ENCODE measurements at places on chromosomes 11 and 22.

DNA sequence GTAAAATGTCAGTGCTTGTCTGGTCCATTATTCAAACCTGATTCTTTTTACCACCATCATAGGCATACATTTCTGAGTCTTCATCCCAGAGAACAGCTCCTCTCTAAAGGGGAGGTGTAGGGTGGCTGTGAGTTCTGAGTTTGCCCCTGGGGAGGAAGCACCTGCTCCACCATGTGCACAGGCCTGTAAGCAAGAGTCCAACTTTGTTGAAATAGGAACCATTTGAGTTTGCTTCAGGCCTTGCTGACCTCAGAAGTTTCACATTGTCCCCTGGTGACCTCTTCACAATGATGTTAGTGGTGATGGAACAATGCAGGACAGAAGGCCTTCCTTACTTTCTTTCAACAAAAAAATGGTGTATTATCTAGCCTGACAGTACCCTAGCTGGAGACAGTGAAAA, 54.6 kb upstream of the TOP3B start:
- no peak for DNase-seq

- DNase-seq, result no peak
Observed at GRCh38 chr11:92357344-92357743, 132.7 kb downstream of the FAT3 start.

DNA sequence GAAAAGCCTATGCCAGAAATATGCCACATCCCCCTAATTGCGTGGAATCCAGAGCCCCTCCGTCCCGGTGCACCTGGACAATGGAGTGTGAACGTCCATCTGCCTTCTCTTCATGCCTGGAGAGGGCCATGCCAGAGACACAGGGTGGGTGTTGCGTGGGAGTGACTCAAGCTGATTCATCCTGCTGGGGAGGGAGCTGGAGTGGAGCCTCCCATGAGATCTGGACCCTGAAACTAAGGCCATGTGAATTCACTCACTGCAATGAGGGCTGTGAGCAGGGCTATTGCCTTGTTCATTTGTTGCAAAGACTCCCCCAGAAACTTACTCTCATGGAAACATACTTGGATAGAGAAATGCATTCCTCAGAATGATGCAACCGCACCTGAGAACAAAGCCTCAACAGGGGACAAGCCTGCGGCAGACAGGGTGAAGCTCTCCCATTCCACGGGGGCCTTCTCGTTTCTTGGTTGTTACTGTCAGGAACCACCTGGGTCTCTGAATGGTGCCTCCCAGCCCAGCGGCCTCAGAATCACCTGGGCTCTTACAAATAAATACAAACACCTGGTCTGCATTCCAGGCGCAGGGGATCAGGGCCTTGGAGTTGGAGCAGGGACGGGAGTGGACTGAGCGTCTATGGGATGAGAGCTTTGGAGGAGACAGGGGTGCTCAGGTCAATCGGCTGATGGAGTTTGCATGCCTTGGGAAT, 1031.2 kb downstream of the BRD1 start:
- no peak for DNase-seq

GRCh38 chr11:91630916-91631673, 593.5 kb upstream of the FAT3 start:
- no peak for DNase-seq

DNA sequence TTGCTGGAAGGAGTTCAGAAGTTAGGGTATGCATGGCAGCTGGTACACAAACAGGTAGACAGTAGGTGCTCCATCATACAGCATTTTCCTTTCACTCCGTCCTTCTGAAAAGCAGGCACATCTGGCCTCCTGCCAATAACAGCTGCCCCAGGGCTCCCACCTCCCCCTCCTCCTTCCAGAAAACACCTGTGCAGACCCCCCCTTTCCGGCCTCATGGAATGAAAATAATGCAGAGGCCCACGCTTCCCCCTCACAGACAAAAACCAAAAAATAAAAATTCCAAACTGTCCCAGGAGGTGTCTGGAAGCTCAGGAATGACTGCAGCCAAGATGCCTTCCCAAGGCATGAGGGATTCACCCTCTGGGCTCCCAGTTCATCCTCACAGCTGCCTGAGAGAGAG, 185.5 kb downstream of the MN1 start:
- no peak for DNase-seq

DNA sequence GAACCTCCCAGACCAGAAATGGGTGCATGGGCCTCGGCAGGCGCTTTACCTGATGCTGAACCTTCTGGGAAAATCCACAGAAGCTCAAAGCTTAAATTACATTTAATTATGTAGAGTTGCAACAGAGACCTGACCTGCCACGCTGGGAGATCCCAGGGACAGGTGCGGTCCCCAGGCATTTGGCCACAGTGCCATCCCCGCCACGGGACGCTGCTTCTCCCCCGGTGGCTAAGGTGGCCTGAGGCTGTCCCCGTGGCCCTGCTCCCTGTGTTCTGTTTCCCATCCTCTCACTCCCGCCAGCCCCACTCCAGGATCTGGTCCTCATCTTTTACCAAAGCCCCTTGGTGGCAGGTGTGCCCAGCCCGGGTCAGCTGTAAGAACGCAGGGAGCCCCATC, 39.6 kb downstream of the GRAMD4 start:
- no peak for DNase-seq
